ENCODE measurements at places on chromosomes 7 and 10. TPM values are rescaled to one million over a fixed set of nuclear protein-coding genes. Genes with fewer than 3 reads are reported as not detected.
A peak's percentile ranks its signal among the peaks of the same experiment; 100 is the strongest.

The CLEC2L gene
- total RNA-seq: not detected

GRCh38 chr7:27423290-27423689, 180.7 kb downstream of the EVX1 start:
- DNase-seq: peak; percentile 40

- no peak for DNase-seq
Measured at GRCh38 chr7:30155481-30155880, 20.7 kb downstream of the MTURN start.

DNA sequence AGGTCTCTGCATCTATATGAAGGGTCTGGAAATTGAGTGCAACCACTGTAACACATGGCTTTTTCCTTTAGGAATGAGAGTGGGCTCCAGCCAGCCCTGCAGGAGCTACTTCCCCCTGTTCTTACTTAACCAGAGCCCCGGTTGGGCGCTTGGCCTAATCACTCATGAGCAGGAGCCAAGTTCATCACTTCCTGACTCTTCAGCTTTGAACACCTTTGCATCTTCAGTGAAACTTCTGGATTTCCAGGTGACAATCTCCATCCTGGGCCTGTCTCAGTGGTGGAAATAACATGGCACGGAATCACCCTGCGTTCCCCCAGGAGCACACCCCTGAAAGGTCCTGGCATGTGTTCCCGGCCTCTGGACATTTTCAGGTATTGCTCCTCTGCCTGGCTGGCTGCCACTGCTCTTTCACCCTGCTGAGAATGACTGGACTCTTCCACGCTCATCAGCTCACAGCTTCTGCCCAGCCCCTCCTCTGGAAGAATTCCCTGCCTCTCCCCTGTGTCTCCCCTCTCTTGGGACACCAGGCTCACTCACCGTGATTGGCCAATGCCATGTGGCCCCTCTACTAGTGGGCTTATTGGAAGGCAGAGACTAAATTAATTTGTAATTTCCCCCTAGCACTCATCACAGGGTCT, 229.1 kb upstream of the GRB10 start:
- DNase-seq: no peak

GRCh38 chr7:81560708-81561107, 209.1 kb downstream of the HGF start:
- DNase-seq: peak; percentile 9

The CYP2C19 gene
- not detected for total RNA-seq

The AIFM2 gene
- total RNA-seq: 15.5 TPM

DNA sequence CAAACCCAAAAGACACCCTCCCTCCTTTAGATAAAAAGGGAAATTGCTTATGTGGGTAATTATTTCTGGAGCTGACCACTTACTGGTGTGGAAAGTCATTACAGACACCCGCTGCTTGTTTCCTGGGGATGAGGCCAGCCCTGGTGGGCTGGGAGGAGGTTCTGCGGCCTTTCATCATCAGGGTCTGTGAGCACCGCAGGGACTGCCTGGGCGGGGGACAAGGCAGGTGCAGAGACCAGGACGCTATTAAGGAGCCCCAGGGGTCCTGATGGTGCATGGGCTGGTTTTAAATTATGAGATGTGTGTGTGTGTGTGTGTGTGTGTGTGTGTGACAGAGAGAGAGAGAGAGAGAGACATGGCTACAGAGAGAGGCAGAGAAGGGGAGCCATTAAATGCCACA, 171.2 kb downstream of the DNAJB6 start:
- DNase-seq: no peak

GRCh38 chr7:2169923-2170575, 62.7 kb downstream of the MAD1L1 start:
- DNase-seq: no peak

The NRCAM gene
- total RNA-seq: 2.1 TPM

DNA sequence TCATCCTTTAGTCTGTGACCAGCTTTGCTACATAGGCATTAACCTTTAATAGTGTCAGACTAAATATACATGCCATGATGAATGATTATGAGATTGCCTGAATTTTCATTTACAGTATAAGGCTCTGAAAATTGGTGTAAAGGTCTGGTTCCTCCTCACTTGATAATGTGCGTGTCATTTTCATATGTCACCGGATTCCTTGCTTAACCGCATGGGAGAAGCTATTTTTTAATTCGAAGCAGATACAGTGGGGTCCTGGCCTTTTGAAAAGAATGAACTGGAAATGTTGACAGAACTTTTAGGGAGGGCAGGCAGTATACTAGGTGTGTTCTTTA, 192.4 kb upstream of the SH2B2 start:
- no peak for DNase-seq

The STEAP1B gene
- 10.3 TPM for total RNA-seq

- peak; percentile 74 for DNase-seq
Measured at GRCh38 chr7:24981171-24981951, 1.4 kb upstream of the OSBPL3 start.

- peak; percentile 8 for DNase-seq
Measured at GRCh38 chr7:87435546-87435945, 39.9 kb downstream of the ABCB4 start.

GRCh38 chr10:54585572-54585971, 215.5 kb downstream of the PCDH15 start:
- no peak for DNase-seq

GRCh38 chr7:43582503-43583423, at the start of gene STK17A:
Gene STK17A (plus strand): TSS chr7:43583108. CDS start chr7:43583244, 136 bp downstream.
- DNase-seq: peak; percentile 89

The FZD1 gene
- 12.6 TPM for total RNA-seq

DNA sequence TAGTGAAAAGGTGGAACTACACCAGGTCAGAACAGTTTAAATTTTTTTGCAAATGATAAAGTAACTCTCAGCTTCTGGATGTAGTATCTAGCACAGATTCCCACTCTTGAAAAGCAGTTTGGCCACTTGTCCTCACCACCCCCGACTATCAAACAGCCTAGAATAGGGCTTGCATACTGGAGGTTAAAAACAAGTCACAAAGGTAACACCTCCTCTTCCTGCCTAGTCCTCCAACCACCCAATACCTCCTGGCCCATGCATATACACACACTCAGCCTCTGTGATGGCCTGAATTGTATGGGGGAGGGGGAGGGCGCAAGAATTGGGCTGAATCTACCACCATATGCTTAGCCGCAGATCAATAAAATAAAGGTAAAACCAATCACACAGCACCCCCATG, 5.7 kb downstream of the SKAP2 start:
- DNase-seq: no peak
